ENCODE measurements at places on chromosomes 6 and 20.

- DNase-seq, result peak; percentile 55
Observed at GRCh38 chr20:31861385-31862156, 8.8 kb downstream of the DUSP15 start.

DNA sequence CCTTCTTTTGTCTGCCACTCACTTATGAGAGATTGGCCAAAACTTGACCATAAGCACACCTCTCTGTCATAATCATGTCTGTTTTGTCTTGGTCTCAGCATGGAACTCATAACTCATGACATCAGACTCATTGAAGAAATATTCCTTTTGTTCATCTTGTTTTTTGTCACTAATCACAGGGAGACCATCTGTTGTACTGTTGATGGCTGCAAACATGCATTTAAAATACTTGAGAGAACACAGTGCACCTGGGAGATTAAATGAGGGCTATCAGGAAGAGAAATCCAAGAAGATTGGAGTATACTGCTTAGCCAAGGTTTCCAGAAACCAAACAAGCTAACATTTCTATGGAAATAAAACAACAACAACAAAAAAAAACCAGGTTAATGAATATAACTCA lies 689.7 kb downstream of the EPM2A start:
- DNase-seq, result no peak

GRCh38 chr6:127737009-127737486 lies 160.1 kb downstream of the C6orf58 start:
- peak; percentile 19 for DNase-seq

- DNase-seq, result no peak
Observed at GRCh38 chr6:158095671-158096070, 72.4 kb downstream of the SERAC1 start.

GRCh38 chr6:14996892-14997291 lies 249.0 kb upstream of the JARID2 start:
- DNase-seq, result no peak

DNA sequence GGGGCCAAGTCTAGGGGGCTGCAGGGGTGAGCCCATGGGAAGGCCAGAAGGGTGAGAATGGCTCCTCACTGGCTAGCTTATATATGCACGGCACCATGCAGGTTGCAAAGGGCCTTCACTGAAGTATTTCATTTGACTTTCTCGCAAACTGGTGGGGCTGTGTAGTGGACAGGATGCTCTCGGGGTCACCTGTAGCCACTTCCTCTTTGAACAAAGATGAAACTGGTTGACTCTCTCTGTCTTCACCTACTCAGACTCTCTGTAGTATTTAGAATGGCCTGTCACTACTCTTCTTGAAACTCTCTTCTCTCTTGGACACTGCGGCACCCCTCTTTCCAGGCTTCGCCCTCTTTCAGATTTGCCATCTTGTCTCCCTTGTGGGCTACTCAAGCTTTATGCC lies 560.5 kb downstream of the PKHD1 start:
- no peak for DNase-seq

GRCh38 chr6:32807020-32807580 lies 9.7 kb downstream of the HLA-DOB start:
- no peak for DNase-seq

- DNase-seq, result no peak
Observed at GRCh38 chr6:134809130-134809529, 140.8 kb downstream of the ALDH8A1 start.

- no peak for DNase-seq
Observed at GRCh38 chr6:169162752-169163407, 90.8 kb downstream of the THBS2 start.

- DNase-seq, result no peak
Observed at GRCh38 chr6:96520171-96521115, 1.2 kb upstream of the UFL1 start.

- DNase-seq, result no peak
Observed at GRCh38 chr6:16851758-16852157, 90.5 kb upstream of the ATXN1 start.
